ENCODE measurements at places on chromosomes 6 and 20.

DNA sequence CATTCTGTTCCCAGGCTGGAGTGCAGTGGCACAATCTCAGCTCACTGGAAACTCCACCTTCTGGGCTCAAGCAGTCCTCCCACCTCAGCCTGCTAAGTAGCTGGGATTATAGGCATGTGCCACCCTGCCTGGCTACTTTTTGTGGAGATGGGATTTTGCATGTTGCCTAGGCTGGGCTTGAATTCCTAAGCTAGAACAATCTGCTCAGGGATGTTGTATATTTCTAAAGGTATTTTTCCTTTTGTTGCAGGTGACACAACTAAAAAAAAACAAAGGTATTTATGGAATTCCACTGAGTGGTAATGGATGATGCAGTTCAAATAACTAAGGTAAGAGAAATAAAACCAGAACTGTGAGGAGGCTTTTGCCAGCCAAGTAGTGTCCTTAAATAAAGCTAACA lies 49.7 kb downstream of the PTPRA start:
- DNase-seq, result no peak

DNA sequence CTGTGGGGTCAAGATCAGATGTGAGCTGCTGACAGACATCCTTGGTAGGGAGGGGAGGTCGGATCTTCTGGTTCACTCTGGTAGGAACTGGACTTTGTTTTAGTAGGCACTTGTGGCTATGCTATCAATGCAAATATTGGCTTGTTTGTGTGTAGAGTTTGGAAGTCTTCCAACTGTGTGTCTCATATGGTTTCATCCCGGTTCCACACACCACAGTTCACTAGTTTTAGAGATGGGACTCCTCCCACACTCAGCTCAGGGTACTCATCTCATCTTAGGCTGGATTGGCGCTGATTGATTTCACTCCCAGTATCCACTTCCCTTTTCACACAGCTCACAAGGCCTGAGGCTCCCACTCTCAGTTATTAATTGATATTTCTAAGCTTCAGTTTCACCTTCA lies 161.3 kb downstream of the THBS2 start:
- DNase-seq, result no peak

GRCh38 chr6:56624046-56624727 lies 18.5 kb downstream of the DST start:
- no peak for DNase-seq

- no peak for DNase-seq
Measured at GRCh38 chr6:81708113-81708699, 44.3 kb downstream of the TENT5A start.

Measured in hypothalamus (tissue), 51 donors.